ENCODE measurements at places on chromosomes 6 and 20. TPM values are rescaled to one million over a fixed set of nuclear protein-coding genes. Genes with fewer than 3 reads are reported as not detected.

- DNase-seq = no peak
These were observed 62.2 kb downstream of the GMDS start for GRCh38 chr6:2183246-2183645.

GRCh38 chr6:31871046-31871659 is 7.6 kb downstream of the SLC44A4 start:
- DNase-seq = peak; percentile 86

GRCh38 chr6:107401573-107401972 is 57.8 kb downstream of the PDSS2 start:
- DNase-seq = no peak

GRCh38 chr6:21441386-21441785 is 152.2 kb upstream of the SOX4 start:
- no peak for DNase-seq

GRCh38 chr20:31836853-31837608 is 8.4 kb downstream of the FOXS1 start:
- no peak for DNase-seq

DNA sequence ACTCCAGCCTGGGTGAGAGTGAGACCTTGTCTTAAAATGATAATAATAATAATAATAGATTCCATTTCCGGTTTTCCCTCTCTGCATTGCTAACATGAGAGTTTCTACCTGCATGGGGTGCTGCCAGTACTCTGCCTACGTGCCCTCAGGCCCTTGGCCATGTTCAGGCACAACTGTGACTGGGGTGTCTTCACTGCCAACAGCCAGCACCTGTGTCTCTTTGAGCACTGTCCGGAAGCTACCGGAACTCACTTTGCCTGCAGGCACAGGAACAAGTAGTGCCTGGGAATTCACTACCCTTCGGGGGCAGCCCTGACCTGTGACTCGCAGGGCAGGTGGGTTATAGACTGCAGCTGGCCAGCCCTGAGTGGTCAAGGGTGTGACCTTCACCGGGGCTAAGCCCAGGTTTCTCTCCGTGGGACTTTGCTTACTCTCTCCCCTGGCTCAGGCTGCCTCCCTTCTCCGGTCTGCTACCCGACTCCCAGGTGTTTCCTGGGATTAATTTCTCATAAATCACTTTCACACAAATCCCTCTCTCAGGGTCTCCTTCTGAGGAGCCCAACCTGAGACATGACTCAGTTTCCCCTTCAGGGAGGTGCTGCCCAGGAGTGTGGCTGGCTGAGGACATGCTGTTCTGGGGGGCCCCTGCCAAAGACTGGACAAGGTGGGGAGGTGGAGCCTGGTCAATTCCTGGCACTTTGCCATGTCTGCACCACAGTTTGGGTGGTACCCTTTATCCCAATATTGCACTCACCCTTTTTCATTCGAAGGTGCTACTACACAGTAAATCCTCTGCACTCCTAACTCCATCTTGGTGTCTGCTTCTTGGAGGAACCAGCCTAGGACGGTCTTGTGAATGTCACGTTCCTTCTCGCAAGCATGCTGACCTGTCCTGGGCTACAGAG is 79.5 kb upstream of the RALGAPA2 start:
- no peak for DNase-seq

COL20A1 gene
- total RNA-seq = not detected

ARMC12 gene
- 0.59 TPM for total RNA-seq

VSTM2L gene
- total RNA-seq = 2.5 TPM

PEDS1 gene
- 37.6 TPM for total RNA-seq

GPR6 gene
- not detected for total RNA-seq

TDRD6 gene
- total RNA-seq = 0.59 TPM

CARMIL1 gene
- total RNA-seq = 25.7 TPM

TGM3 gene
- total RNA-seq = not detected

ISM1 gene
- 4.0 TPM for total RNA-seq

LHFPL5 gene
- not detected for total RNA-seq

SYNDIG1 gene
- total RNA-seq = 3.2 TPM

ANKRD66 gene
- not detected for total RNA-seq

PRRT1 gene
- not detected for total RNA-seq
